ENCODE measurements at places on chromosomes 11 and 22. TPM values are rescaled to one million over a fixed set of nuclear protein-coding genes. Genes with fewer than 3 reads are reported as not detected.

DNA sequence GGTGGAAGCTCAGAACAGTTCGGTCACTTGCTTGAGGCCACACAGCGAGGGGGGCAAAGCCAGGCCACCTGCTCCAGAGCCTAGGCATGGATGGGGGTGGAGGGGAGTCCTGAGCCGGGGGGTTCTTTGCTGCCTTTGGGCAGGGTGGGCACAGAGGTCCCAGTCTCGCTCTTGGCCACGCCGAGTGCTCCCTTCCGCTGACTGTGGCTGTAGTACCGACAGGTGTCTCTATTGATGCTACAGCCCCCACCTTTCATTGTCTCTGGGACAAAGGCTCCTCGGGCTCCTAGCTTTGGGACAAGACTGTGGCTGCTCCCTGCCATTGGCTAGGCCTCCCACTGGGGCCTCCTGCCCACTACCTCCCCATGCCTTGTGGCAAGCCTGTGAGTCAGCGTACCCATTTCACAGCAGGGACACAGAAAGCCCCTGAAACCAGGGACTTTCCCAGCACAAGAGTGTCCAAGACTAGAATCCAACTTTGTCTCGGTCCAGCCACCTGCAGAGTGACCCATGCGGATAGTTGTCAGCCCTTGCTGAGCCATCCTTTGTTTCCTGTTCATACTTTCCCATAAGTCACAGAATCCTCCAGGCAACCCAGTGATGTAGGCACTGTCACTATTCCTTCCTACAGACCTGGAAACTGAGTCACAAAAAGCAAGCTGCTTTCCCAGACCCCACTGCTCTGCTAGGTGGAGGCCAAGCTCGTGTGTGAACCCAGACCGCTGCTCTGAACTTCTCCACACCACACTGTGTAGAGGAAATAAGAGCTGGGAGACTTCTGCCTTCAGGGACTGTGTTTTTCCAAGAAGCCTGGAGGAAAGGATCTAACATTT is 17.2 kb downstream of the MYEOV start:
- DNase-seq, result peak; percentile 62

The TSGA10IP gene
- not detected for total RNA-seq

The CARD18 gene
- total RNA-seq, result not detected

DNA sequence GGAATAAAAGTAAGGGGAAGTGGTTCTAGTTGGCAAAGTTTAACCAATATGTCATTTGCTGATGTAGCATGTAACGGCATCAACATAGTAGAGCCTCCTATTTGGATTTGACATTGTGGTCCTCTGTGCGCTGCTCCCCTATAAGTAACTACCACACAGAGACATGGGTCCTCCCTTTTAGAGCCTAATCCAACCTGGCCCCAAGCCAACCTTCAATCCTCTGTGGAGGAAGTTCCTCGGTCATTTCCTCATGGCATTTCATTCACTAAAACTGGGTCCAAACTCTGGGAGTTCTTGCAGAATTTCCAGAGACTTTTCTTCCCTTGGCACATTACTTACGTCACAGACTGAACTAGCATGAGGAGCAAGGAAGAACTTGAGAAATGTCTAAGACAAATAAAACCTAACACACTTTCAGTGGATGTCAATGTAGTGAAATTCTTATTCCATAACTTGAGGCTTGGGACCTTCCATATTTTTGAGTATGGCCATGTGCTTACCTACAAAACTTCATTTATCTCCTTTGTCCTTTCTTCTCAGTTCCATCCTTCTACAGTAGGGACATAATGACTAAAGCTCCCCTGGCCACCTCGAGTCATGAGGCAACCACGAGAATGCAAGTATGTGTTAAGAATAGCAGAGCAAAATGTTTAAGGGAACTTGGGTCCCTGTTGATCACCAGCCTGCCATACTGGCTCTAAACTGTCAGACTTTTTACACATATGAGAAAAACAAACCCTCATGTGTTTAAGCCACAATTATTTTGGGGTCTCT is 34.7 kb downstream of the MMP20 start:
- peak; percentile 28 for DNase-seq

DNA sequence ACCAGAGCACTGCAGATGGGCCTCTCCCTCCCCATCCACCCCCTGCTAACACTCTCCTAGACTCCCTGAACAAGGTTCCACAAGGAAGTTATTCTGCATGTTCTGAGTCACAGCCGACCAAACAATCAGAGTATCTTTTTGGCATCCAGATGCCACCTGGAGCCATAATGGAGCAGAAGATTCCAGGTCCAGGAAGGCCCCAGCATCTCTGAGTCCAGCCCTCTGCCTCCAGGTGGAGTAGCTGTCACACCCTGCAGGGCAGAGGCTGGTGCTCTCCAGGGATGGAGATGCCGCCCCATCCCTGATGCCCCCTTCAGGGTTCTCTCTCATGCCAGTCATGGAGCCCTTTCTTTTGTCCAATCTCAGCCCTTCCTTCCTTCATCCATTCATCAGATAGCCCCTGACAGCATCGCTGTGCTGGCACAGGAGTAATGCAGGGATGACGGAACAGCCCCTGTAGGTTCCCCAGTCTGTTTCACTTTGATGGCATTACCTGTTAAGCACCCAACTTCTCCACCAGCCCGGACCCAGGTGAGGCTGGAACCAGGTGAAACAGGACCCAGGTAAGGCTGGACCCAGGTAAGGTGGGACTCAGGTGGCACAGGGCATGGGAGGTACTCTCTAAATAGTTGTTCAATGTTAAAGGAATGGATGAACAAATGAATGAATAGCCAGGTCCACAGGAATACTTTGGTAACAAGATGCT is 20.1 kb upstream of the TSKU start:
- no peak for DNase-seq

DNA sequence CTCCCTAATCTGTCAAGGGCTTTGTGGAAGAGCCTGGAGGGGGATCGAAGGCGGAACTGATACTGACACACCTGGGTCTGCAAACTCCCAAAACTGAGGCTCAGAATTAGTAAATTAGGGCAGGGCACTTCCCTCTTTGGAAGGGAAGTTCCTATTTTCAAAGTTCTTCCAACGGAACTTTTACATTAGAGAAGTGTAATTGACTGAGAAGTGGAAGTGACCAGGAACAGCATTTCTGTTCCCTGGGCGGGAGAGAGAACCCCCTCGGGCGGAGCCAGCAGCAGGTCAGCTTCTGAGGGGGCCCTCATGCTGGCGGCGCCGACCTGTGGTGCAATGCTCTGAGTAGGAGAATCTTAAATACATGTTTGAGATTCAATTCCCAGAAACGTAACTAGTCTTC is 1.1 kb upstream of the CBL start:
- no peak for DNase-seq

- no peak for DNase-seq
These were observed 341.5 kb downstream of the CASP12 start for GRCh38 chr11:104556606-104557301.

- DNase-seq, result no peak
These were observed 1185.3 kb downstream of the JRKL start for GRCh38 chr11:97574976-97575665.

GRCh38 chr11:26187639-26188038 is 144.3 kb upstream of the ANO3 start:
- DNase-seq, result no peak

DNA sequence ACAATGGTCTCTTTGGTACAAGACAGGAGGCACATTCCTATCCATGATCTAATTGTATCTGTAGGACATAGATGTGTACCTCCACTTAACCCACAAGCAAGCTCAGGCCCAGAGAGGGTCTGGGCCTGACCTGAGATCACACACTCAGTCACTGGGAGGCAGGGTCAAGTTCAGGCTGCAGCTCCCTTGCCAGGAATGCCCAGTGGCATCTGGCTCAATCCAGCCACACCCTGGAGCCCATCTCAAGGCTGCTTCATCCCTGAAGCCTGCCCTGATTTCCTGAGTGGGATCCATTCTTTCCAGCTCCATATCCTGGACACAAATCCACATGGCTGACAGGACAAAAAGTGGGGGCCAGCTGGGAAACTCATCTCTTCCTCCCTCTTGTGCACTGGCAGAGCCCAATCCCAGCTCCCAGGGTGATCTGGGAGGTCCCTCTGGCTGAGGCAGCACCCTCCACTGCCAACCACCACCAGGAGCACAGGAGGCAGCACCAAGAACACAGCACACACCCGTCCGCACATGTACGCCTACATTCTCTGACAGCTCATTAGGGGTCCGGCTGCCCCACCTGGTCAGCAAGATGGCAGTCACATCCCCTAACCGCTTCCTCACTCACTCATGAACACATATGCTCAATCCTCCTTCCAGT is 39.2 kb upstream of the KLHL35 start:
- DNase-seq, result no peak

DNA sequence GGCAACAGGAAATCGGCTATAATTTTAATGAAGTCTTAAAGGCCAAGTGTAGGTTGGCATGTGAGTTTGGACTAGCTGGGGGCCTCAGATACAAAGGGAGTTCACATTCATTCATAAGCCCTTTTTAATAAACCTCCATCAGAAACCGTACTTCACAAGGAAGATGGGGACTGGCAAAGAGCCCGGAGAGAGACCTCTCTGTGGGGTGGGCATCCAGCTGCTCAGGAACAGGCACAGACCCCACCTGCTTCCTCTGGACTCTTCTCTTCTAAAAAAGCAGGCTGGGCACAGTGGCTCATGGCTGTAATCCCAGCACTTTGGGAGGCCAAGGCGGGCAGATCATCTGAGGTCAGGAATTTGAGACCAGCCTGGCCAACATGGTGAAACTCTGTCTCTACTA is 3.9 kb upstream of the ARFGAP3 start:
- DNase-seq, result no peak

The TBX1 gene
- total RNA-seq, result not detected

- DNase-seq, result peak; percentile 37
These were observed 52.2 kb downstream of the ANO5 start for GRCh38 chr11:22244986-22245592.

The CYP2D6 gene
- 2.8 TPM for total RNA-seq

GRCh38 chr11:75591966-75592365 is 29.9 kb downstream of the SERPINH1 start:
- DNase-seq, result no peak

The OR5AS1 gene
- total RNA-seq, result not detected
